ENCODE measurements at places on chromosomes 2 and 18.

GRCh38 chr2:183927406-183928325 is 670.7 kb upstream of the ZNF804A start:
- DNase-seq, result no peak

- DNase-seq, result no peak
Measured at GRCh38 chr2:30777661-30778505, 29.4 kb downstream of the CAPN13 start.

- DNase-seq, result no peak
Measured at GRCh38 chr2:127187831-127188230, 32.3 kb downstream of the CYP27C1 start.

DNA sequence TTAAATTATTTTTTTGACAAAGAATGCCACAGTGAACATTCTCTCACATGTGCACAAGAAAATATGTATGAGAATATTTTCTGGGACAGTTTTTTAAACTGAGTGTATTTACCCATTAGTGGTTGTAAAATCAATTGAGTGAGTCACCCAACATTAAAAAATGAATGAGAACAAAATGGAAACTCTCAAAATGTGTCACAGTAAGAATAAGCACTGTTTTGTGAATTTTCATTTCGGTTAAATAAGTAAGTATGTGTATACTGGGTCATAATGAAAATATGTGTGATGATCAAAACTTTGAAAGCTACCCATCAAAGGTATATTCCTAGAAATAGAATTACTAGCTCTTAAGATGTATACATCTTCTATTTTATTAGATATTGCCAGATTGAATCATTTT is 11.6 kb downstream of the BABAM2 start:
- DNase-seq, result no peak

GRCh38 chr2:8178911-8179310 is 502.9 kb upstream of the ID2 start:
- no peak for DNase-seq

DNA sequence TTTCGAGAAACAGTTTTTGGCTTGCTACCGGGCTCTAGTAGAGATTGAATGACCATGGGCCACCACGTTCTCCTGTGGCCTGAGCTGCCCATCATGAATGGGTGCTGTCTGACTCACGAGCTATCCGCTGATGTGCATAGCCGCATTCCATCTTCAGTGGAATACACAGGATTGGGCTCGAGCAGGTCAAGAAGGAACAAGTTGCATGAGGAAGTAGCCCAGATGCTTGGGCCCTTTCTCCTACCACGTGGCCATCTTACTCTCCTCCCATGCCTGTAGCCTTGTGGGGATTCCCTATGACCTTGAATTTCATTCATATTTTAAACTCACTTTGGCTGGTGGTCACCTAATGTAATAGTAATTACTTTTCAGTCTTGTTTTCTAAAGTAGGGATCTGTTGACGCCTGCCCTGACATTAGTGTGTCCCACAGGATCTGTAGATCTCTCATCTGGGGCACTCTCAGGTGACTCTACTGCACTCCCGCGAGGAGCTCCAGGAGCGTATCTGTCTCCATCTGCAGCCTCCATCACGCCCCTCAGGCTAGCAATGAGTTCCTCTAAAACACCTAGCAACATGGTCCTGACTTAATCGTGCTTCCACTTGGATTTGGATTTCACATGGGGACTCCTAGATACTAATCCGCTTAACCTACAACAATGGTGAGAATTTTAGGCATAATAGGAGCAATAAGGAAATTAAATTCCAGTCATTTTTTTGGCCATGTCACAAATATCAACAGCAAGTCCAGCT is 67.8 kb downstream of the PSMG2 start:
- DNase-seq, result no peak
